Prostate gland (tissue), 2 donors: ENCODE measurements at places on chromosomes 13 and 19. TPM values are rescaled to one million over a fixed set of nuclear protein-coding genes. Genes with fewer than 3 reads are reported as not detected.

The SUGP2 gene
- 41.8 TPM for total RNA-seq

The CNMD gene
- not detected for total RNA-seq

The MVB12A gene
- 75.7 TPM for total RNA-seq

The MAP3K10 gene
- total RNA-seq = 10.5 TPM

The P2RY11 gene
- 20.8 TPM for total RNA-seq

The LILRA2 gene
- 2.5 TPM for total RNA-seq

The PDE4C gene
- total RNA-seq = 1.6 TPM
